Omental fat pad (tissue), 4 donors: ENCODE measurements at places on chromosomes 11 and 22.

DNA sequence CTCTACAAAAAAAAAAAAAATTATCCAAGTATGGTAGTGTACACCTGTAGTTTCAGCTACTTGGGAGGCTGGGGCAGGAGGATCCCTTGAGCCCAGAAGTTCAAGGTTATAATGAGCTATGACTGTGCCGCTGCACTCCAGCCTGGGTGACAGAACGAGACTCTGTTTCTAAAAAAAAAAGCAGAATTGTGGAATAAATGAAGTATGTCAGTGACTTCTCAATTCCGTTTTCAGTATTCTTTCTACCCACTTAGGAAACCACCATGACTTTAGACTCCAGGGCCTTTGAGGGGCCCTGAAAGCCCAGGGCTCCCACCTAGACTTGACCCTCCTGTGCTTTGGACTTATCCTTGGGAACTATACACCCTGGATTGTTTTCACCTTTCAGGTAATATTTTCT lies 6.5 kb upstream of the NUP160 start:
- DNase-seq, result no peak

- DNase-seq, result no peak
Measured at GRCh38 chr11:117145393-117145761, 1.3 kb downstream of the PAFAH1B2 start.

DNA sequence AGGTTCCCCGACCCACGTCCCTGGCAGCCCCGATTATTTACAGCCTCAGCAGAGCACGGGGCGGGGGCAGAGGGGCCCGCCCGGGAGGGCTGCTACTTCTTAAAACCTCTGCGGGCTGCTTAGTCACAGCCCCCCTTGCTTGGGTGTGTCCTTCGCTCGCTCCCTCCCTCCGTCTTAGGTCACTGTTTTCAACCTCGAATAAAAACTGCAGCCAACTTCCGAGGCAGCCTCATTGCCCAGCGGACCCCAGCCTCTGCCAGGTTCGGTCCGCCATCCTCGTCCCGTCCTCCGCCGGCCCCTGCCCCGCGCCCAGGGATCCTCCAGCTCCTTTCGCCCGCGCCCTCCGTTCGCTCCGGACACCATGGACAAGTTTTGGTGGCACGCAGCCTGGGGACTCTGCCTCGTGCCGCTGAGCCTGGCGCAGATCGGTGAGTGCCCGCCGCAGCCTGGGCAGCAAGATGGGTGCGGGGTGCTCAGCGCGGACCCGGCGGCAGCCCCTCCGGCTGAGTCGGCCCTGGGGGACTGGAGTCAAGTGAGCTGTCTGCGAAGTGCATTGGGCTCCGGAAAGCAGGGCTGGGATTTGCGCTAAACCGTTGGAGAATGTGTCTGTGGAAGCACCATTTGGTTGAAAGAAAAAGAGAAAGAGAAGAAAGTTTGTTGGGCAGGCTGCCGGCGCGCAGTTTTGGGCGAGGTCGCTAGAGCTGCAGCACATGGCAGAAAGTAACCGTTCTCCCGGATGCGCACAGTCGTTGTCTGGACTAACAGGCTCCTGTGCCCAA lies at the start of gene CD44:
TSS of gene CD44 (plus strand) at position 229 of the 779 bp plus-strand sequence. CDS start at position 362, 133 bp downstream.
- DNase-seq, result peak; percentile 48

GRCh38 chr11:128214263-128214662 lies 373.1 kb downstream of the ETS1 start:
- no peak for DNase-seq

GRCh38 chr11:11668274-11668673 lies 46.5 kb upstream of the GALNT18 start:
- DNase-seq, result no peak
